HEK293T (cell line): ENCODE measurements at places on chromosomes 7 and 10.

GRCh38 chr7:69199661-69200060 lies 398.6 kb upstream of the AUTS2 start:
- no peak for DNase-seq

- no peak for DNase-seq
These were observed 120.2 kb downstream of the STRA8 start for GRCh38 chr7:135353832-135354231.

GRCh38 chr7:69443136-69443535 lies 155.1 kb upstream of the AUTS2 start:
- no peak for DNase-seq

DNA sequence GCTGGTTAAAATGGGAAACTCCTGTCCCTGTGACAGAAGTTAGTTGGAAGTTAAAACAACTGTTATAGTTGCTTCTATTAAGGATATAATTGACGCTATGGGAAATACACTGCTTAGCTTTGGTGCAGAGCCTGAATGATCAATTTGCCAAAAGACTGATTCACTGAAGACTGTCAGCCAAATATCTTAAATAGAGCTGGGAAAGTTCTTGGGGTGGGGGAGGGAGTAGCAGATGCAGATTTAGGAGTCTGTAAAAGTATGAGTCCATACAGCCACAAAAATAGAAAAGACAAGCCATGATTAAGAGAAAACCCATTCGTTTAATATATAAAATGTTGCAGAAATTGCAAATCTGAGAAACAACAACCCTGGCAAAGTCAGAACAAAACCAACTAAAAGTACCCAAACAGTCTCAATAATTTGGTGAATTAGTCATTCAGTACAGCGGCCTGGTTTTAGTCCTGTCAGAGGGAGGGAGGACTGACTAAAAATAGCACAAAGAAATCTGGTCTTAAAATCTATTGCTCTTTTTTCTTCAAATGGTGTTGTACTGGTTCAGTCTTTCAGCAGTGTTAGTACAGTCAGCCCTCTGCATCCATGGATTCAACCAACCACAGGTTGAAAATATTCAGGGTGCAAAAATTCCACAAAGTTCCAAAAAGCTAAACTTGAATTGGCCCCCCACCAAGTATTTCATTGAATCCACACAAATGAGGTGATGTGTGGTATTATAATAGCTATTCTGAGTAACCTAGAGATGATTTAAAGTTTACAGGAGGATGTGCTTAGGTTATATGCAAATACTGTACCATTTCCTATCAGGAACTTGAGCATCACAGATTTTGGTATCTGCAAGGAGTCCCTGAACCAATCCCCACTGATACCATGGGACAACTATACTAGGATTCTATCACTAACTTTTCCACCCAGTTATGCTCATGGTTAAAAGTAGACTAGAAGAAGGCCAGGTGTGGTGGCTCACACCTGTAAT lies 30.0 kb downstream of the STK17A start:
- DNase-seq = no peak
